Right cardiac atrium (tissue), 5 donors: ENCODE measurements at places on chromosomes 1 and 21.
A peak's percentile ranks its signal among the peaks of the same experiment; 100 is the strongest.

- DNase-seq, result peak; percentile 49
Measured at GRCh38 chr1:166165661-166166328, 1.0 kb downstream of the FAM78B start.

DNA sequence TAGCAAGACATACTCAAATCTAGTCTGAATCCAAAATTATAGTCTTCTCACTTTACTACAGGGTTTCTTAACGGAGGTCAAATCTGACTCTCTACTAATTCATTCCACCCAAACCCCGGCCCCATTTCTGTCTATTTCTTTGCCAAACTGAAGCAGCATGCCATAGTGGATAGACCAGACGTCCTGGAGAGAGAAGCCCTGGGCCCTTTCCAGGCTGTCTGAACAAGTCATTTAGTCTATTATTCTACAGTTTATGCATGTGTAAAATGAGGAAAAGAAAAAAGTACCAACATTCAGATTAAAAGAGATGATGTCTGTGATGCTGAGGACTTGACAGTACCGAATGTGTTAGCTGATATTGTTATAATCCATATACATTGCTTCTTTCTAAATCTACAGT is 95.0 kb downstream of the GDAP2 start:
- DNase-seq, result no peak

DNA sequence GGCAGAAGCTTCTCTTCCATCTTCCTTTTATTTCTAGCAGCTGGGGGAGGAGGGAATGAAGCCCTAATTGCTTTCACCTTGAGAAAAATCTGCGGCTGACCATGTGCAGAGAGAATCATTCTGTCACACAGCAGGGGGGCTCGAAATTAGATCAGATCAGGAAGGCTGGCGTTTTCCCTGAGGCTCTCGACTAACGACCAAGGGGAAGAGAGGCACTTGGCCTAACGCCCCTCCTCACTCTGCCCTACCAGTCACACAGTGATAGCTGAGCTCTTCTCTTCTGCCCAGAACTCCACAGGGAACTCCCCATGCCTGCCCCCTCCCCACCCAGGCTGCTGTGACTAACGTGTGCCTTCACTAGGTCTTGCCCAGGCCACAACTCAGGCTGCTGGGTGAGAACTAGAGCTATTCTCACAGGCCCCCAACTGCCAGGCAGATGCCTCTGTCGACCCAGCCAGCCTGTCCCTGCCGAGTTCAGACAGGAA is 26.5 kb upstream of the KHDRBS1 start:
- DNase-seq, result no peak

DNA sequence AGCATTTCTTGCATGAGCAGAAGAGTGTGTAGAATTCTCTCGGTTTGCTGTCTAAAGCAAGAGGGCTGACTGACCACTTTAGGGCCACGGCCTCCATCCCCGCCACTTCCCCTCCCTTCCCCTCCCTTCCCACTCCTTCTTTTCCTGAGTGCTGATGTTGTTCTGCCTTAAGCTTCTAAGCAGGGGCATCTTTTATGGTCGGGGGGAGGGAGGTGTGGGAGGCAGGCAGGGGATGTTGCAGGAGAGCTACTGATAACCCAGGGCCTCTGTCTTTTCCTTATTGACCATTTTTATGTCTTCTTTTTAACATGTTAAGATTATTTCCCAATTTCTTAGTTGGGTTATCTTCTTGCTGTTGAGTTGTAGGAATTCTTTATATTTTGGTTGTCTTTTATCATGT is 15.1 kb downstream of the USP25 start:
- no peak for DNase-seq

- no peak for DNase-seq
Measured at GRCh38 chr1:42998386-42998785, 39.7 kb upstream of the SLC2A1 start.

DNA sequence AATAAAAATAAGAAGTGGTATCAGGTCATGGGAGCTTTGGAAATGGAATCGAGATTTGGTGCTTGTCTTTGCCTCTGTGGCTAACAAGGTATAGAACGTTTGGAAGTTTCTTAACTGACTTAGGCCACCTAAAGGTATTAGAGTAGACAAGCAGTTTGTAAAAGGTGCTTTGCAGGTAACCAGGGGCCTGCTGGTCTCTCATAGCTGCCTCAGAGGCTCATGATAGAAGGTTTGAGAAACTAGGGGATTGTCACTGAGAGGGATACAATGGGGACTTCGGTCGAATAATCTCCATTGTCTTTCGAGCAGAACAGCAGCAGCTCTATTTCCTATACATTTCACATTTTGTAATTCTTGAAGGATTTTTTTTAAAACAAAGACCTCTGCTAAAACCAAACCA is 37.6 kb downstream of the C21orf91 start:
- no peak for DNase-seq

DNA sequence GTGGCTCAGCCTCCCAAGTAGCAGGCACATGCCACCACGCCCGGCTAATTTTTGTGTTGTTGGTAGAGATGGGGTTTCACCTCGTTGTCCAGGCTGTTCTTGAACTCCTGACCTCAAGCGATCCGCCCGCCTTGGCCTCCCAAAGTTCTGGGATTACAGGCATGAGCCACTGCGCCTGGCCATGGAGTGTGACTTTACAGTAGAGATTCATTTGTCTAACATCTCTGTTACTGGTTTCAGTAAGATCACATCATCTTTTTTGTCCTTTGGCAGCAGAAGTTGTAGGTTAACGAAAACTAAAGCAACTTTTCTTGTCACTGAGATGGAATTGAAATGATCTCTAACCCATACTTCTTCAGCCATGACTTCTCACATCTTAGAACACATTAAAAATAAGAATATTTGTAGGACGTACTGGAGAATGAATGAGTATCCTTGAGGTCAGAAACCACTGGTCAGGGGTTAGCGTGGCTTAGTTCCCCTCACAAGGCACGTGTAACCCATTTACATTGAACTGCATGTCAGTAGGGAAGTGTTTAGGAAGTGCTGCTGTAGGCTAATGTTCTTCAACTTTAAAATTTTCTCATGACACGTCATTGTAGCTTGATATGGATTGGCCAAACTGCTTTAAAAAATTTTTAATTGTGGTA is 75.9 kb downstream of the CAMTA1 start:
- no peak for DNase-seq

- no peak for DNase-seq
Measured at GRCh38 chr1:116262995-116263385, 110.1 kb upstream of the ATP1A1 start.

DNA sequence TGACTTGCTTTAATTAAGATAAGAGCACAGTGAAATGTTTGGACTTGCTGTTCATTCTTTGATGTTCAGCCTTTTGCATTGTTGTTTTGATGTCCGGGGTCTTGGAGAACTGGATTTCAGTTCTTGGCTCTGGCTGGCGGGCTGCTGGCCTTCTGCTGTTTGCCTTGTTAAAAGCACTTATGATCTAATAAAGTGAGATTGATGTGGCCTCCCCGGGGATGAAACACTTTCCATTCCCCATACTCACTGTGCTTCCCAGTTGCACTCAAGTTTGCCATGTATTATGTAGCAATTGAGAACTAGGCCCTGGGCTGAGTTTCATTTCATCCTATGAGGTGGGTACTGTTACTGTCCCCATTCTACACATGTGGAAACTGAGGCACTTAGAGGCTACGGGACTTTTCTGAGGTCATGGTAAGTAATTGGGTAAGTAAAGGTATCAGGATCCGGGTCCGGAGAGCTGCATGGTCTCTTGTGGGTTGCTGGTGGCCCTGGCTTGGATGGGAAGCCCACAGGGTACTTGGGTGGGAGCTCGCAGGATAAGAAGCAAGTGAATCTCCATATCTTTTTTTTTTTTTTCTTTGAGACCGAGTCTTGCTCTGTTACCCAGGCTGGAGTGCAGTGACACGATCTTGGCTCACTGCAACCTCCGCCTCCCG is 127.7 kb upstream of the ZBTB40 start:
- DNase-seq, result no peak

DNA sequence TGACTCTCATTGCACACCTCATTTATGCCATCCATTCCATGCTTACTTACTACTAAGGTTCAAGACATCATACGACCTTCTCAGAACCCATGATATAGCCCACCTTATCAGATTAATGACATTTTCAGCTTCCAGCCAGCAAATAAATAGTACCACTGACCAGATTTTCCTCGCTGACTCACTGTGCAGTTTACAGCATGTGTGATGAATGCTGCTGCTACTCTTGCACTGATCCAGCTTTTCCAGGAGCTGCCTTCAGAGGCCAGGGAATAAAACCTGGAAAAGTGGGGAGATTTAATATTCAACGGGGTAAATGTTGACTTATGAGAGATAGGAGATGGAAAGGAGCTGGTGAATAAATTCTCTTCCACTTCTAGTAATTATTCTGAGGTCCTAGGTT is 247.1 kb downstream of the COL11A1 start:
- no peak for DNase-seq

DNA sequence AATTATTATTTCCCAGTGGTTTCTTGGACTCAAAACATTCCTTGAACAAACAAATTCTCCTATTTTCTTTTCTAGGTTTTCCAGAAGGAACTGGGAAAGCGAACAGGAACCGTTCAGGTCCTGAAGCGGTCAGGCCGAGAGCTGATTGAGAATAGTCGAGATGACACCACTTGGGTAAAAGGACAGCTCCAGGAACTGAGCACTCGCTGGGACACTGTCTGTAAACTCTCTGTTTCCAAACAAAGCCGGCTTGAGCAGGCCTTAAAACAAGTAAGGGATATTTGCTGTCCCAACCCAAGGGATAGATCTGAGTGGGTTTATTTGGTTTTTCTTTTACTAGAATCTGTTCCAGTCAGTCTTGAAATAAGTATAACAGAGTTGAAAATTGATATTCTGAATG is 39.4 kb upstream of the BMP8A start:
- DNase-seq, result no peak

DNA sequence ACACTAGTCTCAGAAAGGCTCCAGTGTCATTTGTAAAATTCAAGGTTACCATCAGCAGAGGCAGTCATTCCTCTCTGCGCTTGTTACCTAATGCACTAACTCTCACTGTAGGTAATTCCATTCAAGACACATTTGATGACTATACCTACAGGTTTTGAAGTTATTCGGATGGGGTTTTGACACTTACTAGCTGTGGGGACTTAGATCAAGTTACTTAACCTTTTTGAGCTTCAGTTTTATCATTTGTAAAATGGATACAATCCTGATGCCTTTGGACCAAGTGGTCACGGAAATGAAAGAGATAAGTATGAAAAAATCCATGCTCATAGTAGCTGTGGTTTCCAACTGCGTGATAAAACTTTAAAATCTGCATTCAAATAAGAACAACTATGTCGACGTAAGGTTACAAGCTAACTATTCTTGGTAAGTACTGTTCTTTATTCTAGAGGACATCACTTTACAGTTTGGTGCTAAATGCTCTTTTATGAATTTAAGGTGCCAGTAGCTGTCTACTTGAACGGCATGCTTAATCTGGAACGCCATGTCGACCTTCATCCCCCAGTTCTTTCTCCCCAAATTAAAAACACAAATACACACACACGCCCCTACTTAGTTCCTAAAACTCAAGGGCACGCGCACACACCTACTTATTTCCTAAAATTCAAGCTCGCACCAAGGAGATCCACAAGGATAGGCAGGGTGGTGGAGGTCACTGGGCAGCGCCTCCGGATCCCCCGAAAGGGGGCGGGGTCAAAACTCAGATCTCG is 550 bp upstream of the NFYC start:
- no peak for DNase-seq

GRCh38 chr1:9004700-9005394 is 21.4 kb downstream of the SLC2A7 start:
- peak; percentile 90 for DNase-seq

DNA sequence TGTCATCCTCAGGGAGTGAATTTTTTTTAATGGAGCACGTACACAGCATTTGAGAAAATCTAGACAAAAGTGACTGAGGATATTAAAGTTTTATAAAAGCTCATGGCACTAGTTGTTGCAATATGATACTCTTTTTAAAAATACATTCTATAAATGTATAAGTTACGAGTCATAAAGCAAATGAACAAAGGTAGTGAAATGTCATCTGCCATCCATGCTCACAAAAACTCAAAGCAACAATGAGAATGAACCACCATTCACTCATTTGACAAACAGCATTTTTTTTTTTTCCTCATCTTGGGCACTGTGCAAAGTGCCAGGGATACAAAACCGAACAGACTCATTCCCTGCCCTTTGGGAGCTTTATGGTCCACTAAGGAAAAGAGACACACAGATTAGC is 38.7 kb downstream of the GPR137B start:
- no peak for DNase-seq

DNA sequence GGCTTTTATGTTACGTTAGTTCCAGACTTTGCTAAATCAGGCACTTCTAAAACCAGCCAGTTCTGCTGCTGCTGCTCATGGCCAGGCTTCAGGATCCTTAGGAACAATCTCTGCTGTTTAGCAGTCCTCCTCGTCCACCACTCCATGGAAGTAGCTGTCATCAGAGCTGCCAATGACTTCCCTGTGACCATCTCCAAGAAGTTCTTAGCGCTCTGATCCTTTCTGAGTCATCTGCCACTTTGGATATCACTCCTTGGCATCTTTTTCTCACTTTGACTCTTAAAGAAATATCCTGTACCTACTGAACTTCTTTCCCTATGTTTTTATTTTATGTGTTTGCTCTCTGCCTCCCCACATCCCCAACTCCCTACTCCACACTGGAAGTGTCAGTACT is 14.7 kb upstream of the IRF2BP2 start:
- DNase-seq, result no peak

DNA sequence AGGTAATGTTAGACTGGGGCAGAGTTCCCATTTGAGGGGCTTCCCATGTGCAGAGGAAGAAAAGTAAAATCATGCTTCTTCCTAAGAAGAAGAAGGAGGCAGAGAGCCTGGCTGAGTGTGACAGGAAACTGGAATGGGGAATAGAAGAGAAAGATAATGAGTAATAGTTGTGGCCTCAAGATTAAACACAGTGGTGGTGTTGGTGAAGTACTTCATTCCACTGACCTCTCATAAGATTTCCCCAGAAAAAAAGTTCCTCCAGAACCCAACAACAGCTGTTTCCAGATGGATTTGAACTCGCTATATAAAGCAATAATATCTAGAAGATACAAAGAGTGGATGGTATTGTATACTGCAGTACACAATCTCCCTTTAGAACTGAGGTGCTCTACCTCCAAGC is 13.0 kb downstream of the RGS1 start:
- no peak for DNase-seq

GRCh38 chr1:104295511-104295910 is 545.8 kb downstream of the AMY1C start:
- DNase-seq, result no peak

DNA sequence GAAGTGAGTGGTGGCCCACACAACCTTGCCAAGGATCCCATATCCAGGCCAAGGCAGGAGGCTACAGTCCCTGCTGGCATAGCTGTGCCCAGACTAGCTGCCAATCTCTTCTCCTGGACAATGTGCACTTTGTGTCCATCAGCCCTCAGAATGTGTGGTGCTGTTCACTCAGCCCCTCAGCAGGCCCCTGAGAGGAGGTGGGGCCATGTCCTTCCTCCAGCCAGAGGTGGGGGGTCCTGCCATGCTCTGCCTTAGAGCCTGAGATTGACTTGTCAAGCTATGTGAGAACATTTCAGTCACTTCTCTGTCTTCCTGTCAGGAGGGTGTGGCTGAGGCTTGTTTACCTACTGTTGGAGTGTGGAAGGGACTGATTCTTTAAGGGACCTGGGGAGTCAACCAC is 1.4 kb downstream of the NCF2 start:
- no peak for DNase-seq
